ENCODE measurements at places on chromosomes 16 and 17.

GRCh38 chr17:41058741-41059140 is 1.2 kb downstream of the KRTAP2-3 start:
- DNase-seq, result no peak

- no peak for DNase-seq
Measured at GRCh38 chr16:88905563-88905962, 39.1 kb upstream of the PABPN1L start.

- no peak for DNase-seq
Measured at GRCh38 chr17:80737106-80738019, 192.7 kb downstream of the RPTOR start.

GRCh38 chr17:57666201-57666870 is 78.8 kb downstream of the CCDC182 start:
- DNase-seq, result no peak

DNA sequence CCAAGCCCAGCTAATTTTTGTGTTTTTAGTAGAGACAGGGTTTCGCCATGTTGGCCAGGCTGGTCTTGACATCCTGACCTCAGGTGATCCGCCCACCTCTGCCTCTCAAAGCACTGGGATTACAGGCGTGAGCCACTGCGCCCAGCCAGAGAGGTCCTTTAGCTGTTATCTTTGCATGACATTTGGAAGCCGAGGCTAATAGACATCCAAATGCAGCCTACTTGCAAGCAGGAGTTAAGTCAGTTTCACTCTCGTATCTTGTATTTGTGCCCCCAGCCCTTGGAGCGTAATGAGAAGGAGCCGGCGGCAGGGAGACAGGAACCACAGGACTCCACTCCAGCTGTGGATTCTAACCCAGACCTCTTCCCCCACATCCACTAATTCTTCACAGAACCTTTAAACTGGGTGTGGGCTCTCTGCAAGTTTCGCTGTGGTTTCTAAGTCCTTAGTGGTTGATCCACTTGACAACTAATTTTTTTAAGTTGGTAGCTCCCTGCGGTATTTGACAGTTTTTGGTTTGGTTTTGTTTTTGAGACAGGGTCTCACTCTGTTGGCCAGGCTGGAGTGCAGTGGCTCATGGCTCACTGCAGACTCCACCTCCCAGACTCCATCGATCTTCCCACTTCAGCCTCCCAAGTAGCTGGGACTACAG is 3.1 kb upstream of the CYTH1 start:
- DNase-seq, result no peak
